ENCODE measurements at places on chromosomes 12 and 14.

DNA sequence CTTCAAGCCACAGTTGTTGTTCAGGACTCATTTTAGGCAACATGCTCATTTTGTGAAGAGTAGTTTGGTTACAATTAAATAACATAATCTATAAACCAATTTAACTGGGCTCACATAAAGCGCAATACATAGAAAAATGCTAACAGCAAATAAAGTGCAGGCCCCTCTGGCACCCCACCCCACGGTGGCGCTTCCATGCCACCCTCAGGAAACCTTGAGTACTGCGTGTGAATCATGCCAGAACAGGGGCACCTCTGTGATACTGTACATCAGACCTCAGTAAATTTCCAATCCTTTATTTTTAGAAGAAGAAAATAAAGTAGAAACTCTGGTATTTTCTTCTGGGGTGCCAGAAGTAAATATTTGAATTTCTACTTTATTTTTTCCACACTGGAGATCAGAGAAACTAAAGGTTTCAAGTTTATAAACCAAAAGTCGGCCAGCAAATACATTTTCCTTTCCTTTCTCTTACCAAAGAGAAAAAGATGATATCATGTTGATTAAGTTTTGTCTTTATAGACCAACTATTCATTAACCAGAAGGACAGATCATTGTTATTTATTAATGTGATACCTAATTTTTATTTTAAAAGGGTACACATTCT, 316.8 kb downstream of the PAWR start:
- no peak for DNase-seq

- DNase-seq: no peak
These were observed 737.8 kb downstream of the RERGL start for GRCh38 chr12:17352164-17352563.

DNA sequence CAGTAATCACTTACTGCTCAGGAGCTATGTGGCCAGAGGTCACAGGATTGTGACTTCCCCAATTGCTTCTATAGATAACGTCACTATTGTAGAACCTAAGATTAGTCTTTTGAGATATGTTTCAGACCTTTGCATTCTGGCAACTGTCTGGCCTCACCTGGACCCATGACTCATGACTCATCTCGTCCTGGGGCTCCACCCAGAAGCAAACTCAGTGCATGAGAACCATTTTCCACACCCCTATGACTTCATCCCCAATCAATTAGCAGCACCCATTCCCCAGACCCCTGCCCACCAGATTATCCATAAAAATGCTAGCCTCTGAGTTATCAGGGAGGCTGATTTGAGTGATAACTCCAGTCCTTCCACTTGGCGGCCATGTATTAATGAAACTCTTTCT, 186.9 kb downstream of the EMP1 start:
- DNase-seq: no peak

DNA sequence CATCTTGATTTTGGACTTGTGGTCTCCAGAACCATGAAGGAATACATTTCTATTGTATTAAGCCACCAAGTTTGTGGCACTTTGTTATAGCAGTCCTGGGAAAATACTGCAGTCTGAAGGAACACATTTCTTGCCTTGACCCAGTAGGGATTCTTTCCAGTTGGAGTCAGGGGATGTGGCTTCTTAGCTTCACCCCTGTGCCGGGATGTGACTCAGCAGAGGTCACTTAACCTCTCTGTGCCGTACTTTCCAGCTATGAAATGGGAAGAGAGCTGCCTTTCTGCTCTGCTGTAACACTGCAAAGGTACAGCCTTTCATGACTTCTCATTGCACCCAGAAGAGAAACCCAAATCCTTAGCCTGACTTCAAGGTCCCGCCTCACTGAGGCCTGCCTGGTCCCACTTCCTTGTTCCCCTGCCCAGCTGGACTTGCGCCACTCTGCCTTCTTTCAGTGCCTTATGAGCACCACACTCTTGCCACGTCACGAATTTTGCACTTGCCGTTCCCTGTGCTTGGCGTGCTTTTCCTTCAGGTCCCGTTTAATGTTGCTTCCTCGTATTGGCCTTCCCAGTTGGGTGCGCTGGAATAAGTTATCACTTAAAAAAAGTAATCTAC, 24.2 kb downstream of the CHST11 start:
- DNase-seq: no peak

GRCh38 chr12:113759135-113759534, 207.0 kb downstream of the RBM19 start:
- no peak for DNase-seq

DNA sequence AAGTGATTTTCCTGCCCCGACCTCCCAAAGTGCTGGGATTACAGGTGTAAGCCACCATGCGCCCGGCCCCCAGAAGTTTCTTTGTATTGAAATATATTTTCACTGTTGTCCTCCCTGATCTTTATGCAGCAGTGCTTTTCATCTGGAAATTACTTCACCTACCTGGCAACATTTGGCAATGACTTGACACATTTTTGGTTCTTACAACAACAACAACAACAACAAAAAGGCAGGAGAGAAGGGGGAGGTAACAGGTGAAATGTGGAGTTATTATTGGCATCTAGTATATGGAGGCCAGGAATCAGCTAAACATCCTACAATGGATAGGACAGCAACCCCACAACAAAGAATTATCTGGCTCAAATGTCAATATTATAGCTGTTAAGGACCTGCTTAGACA, 13.9 kb downstream of the FANCM start:
- DNase-seq: no peak

- DNase-seq: no peak
These were observed 67.5 kb downstream of the GALNT16 start for GRCh38 chr14:69327507-69327906.

- no peak for DNase-seq
These were observed 86.7 kb upstream of the PWP1 start for GRCh38 chr12:107598906-107599305.

GRCh38 chr12:75751769-75752471, 240.5 kb upstream of the KRR1 start:
- no peak for DNase-seq

GRCh38 chr14:64501411-64502171, 2.0 kb downstream of the ZBTB25 start:
- DNase-seq: no peak

DNA sequence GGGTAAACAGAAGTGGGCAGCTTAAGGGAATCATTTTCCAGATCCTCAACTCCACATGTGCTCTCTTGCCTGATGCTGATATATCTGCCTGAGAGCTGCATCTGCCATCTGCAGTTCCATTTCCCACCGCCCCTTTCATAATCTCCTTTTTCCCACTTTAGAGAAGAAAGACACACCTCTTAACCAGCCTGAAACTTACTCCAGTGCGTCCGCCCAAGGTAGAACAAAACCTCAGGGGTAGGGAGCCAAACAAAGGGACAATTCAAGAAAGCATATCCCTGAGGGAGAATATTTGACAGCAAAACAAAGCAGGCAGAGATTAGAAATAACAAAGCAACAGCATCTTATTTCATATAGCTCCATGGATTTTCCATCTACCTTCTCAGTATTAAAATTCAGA, 4.3 kb downstream of the MDM1 start:
- DNase-seq: no peak

GRCh38 chr12:55736780-55737580, 5.9 kb upstream of the GDF11 start:
- DNase-seq: no peak

GRCh38 chr12:10393291-10393690, 3.5 kb upstream of the KLRK1 start:
- no peak for DNase-seq

- no peak for DNase-seq
These were observed 112.3 kb upstream of the AMIGO2 start for GRCh38 chr12:47192051-47192450.

- no peak for DNase-seq
These were observed 912.8 kb downstream of the GALC start for GRCh38 chr14:87080146-87080545.

DNA sequence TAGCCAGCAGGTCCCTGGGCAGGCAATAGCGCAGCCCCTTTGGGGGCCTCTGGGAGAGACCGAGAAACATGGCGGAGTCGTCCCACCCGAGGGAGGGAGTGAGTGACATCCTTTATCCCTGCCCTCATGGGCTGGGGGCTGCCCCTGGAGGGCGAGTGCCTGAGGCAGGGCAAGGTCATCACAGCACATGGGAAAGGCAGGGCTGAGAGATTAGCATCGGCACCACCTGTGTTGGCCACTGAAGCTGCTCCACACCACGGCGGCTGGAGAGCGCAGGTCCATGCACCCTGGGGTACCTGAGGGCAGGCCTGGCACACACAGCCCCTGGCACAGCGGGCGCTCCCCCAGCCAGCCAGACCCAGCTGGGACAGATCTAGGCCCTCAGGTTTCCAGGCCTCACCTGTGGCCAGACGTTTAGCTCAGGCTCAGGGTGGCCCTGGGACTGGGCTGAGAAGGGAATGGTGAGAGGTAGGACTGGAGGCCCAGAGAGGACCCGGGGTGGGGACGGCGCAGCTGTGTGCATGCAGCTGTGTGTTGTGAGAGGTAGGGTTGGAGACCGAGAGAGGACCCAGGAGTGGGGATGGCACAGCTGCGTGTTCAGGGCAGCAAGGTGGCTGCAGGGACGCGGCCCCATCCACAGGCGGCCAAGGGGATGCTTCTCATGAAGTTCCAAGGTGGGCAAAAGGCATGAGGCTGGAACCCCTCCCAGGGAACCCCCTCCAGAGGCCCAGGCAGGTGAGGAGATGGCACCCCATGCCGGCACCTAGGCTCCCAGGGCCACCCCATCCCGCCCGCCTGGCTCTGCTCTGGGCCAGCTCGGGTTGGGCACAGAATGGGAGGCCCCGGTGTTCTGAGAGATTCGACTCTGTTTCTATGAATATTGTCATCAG, 74.1 kb downstream of the KIF26A start:
- no peak for DNase-seq

DNA sequence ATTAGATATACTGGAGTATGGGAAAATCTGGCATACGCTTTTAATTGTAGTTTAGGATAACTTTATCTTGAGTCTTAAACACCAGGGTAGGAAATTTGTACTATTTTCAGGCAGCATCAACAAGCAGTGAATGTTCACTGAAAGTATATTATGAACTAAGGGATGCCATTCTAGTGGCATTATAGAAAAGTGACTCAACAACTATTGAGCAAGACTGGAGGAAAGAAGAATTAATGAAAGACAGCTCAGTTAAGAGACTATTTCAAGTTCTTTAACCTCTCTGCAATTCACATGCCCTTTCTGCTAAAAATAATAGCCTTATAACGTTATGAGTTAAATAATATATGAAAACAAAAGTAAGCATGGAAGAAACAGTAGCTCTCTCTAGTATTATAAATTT, 343.1 kb downstream of the FSCB start:
- no peak for DNase-seq

- no peak for DNase-seq
These were observed 207.8 kb downstream of the KSR2 start for GRCh38 chr12:117760990-117761389.

DNA sequence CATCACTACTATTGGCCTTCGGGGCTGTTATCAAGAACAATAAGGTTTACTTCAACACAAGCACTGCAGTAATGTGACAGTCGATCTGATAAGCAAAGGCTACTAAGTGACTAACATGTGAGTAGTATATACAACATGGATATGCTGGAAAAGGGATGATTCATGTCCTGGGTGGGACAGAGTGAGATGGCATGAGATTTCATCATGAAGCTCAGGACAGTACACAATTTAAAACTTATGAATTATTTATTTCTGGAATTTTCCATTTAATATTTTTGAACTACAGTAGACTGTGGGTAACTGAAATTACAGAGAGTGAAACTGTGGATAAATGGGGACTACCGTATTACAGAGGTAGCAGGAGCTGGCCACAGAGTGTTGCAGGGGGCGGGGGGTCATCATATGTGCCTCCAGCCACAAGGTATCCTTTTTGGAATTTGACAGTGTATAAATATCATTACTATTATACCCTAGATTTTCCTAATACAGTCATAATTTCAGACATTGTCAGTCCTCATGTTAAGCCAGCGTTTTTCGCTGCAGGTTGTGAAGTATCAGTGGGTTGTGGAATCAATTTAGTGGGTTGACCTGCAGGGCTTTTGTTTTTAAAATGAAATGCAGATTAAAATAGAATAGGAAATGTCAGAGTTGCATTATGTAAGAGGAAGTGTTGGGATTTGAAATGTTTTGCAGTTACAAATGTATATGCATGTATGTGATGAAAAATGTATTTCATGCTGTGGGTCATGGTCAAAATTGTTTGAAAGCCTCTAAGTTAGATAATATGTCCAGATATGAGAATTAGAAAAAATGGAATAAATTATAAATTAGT, 148.0 kb upstream of the NUDT4 start:
- peak; percentile 41 for DNase-seq

DNA sequence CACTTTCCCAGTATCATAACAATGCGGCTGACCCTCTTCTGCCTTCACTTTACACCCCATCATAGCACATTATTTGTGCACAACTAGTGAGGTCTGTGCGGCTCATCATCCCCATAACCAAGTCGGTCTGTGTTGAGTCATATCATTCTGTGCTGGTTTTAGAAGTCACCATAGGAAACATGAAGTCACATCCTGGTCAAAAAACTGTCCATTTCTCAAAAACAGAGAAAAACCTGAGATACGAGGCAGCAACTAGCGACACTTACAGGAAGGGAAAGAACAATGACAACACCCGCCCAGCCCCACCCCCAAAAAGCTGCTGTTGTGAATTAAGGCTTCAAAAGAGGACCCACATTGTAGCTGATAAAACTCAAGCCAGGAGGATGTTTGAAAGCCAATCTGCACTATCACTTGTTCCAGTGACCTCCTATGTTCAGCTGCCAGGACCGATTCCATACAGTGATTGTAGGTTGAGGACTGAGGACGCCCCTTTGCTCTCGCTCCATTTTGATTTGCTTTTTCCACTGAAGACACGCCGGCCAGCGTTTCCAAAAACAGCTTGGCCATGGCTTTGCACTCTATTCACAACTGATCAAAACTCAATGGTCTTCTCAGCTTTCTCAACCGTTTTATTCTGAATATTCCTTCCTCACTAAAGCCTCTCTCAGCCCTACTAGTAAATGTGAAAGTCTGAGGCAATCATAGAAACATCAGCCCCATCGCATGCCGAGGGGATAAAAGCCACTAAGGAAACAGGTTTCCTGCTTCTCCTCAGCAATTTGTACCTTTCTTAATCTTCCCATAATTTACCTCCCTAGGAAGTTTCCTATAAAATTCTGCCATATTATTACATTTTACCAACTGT, 87.5 kb downstream of the DUSP16 start:
- no peak for DNase-seq

- no peak for DNase-seq
These were observed 352.7 kb downstream of the AEBP2 start for GRCh38 chr12:19792028-19792427.

GRCh38 chr14:90559811-90560492, 163.1 kb downstream of the CALM1 start:
- DNase-seq: no peak

GRCh38 chr12:2290091-2290490, 237.3 kb downstream of the CACNA1C start:
- no peak for DNase-seq

- no peak for DNase-seq
These were observed 16.0 kb downstream of the ULK1 start for GRCh38 chr12:131910302-131911027.

- DNase-seq: no peak
These were observed 13.4 kb downstream of the CSRNP2 start for GRCh38 chr12:51070004-51070403.

- DNase-seq: no peak
These were observed 82.6 kb downstream of the METTL25 start for GRCh38 chr12:82440885-82441284.

GRCh38 chr14:105317546-105317945, 3.0 kb downstream of the PACS2 start:
- DNase-seq: no peak

- no peak for DNase-seq
These were observed 343.5 kb downstream of the PCNX1 start for GRCh38 chr14:71250791-71251190.

All from HFF-Myc (cell line).